Pons (tissue), 1 donor: ENCODE measurements at places on chromosomes 11 and 22.
A peak's percentile ranks its signal among the peaks of the same experiment; 100 is the strongest.

DNA sequence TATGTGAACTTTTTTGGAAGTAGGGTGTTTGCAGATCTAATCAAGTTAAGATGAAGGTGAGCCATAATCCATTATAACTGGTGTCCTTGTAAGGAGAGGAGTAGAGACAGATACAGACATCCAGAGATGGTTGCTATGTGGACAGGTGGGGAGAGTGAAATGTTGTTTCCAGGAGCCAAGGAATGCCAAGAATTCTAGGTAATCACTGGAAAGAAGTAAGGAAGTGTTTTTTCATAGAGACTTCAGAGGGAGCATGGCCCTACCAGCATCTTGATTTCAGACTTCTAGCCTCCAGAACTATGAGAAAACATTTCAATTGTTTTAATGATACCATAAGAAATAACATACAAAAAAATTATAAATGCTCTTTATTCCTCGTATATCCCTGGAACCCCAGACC lies 320.5 kb upstream of the ANO3 start:
- DNase-seq = no peak

DNA sequence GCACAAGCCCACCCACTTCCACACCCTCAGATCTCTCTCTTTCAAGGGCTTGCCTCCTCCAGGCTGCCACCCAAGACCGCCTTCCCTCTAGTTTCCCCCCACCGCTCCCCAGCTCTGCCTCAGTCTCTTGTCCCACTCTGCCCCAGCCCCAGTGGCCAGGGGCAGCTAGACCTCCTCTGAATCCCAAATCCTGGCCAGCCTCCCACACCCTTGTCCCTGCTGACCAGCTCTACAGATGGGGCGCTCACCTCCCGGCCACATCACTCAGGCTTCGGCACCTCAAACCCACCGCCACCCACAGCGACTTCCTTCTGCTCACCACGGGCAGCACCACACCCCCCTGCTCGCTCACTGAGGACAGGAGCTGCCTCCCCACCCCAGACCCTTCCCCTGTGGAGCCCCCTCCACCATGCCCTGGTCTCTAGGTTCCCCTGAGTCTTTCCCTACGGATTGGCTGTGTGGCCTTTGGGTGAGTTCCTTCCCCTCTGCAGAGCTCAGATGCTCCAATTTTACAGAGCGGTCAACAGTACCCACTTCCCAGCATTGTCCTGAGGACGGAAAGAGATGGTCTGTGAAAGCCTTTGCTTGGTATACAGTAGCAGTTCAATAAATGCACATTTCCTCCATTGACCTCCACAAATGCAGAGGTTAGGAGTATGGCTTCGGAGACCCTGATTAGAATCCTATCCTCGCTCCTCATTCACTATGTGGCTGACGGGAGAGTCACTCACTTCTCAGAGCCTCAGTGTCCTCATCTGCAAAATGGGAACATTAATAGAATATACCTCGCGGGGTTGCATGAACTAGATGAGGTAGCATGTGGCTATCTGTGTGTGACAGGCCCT lies 11.5 kb upstream of the SPI1 start:
- DNase-seq = no peak

DNA sequence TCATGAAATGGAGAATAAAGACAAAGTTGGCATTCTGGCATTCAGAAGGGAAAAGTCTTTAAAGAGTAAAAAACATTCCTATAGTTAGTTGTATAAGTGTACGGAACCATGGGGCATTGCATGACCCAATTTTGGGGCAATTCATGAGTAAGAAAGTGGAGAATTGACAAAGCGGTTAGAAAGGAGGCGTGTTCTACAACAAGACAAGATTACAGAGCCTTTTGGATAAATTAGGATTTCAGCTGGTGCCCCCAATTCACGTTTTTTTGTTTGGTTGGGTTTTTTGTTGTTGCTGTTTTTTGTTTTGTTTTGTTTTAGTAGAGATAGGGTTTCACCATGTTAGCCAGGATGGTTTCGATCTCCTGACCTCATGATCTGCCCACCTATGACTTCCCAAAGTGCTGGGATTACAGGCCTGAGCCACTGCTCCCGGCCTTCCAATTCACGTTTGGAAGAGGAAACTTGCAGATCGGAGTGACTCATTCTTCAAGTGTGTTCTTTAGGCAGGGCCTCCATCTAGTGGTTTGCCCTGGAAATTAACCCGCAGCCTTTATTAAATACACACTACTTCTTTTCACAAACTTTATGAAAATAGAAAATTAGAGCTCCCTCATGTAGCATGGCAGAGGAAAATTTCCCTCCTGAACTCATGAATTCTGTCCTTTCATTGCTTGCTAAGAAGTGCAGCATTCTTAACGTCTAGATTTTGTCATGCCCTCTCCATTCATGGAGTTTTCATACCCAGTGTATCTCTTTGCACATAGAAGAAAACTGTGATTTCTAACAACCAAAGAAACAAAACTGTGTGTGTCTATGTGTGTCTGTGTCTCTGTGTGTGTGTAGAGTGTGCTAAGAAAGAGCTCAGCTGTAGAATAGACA lies 118.1 kb downstream of the BBOX1 start:
- peak; percentile 78 for DNase-seq

GRCh38 chr11:31628111-31628510 lies 118.5 kb downstream of the ELP4 start:
- no peak for DNase-seq

- no peak for DNase-seq
Measured at GRCh38 chr11:64322925-64323260, 5.0 kb downstream of the PRDX5 start.

- no peak for DNase-seq
Measured at GRCh38 chr22:17228725-17229126, 9.5 kb upstream of the ADA2 start.
